Psoas muscle (tissue), 8 donors: ENCODE measurements at places on chromosomes 11 and 22. TPM values are rescaled to one million over a fixed set of nuclear protein-coding genes. Genes with fewer than 3 reads are reported as not detected.

GRCh38 chr11:15819679-15820286 is 536.6 kb downstream of the SOX6 start:
- H3K4me3 ChIP-seq: no peak overlapping the region
- no peak overlapping the region for H3K27ac ChIP-seq
- H3K4me1 ChIP-seq: peaks cover 21% of the 10 kb centered on the region
- H3K27me3 ChIP-seq: no peaks in the 10 kb centered on the region
- peak; percentile 66 for DNase-seq

DNA sequence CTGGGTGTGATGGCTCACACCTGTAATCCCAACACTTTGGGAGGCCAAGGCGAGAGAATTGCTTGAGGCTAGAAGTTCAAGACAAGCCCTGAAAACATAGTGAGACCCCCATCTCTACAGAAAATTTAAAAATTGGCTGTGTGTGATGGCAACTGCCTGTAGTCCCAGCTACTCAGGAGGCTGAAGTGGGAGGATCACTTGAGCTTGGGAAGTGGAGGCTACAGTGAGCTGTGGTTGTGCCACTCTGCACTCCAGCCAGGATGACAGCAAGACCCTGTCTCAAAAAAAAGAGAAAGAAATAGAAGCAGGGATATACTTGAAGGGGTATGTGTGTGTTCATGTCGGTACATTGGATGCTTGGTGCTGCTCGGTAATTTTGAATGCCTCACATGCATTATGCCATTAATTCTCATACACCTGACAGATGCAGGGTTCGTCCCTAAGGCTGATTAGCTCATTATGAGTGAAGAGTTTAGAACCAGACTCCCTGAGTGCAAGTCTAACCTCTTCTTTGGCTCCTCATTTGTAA is 14.0 kb downstream of the CRKL start:
- H3K4me1 ChIP-seq: peaks cover 6% of the 10 kb centered on the region
- no peaks in the 10 kb centered on the region for H3K36me3 ChIP-seq
- DNase-seq: no peak
- no peak overlapping the region for H3K4me3 ChIP-seq

DNA sequence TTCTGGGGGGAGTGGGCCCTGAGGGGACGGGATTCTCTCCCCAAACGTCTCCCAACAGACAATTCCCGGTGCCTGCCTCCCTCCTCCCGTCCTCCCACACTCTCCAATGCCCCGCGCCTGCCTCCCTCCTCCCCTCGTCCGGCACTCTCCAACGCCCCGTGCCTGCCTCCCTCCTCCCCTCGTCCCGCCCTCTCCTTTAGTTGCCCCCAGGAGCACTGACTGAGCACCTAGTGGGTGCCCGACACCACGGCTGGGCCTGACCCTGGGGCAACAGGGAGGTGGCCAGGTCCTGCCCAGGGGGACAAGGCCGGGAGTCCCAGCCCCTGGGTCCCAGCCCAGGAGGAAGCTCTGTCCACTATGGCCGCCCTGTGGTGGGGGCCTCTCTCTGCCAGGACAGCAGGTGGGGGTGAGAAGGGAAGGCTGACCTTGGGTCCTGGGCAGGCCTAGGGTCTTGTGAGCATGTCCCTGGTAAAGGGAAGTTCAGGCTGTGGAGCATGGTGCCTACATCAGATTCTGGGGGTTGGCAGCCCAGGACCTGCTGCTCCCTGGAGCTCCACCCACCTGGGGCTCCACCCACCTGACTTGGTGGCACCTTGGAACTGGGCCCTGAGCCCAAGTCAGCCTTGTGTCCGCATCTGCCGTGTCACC is 942.3 kb downstream of the BRD1 start:
- H3K27ac ChIP-seq: no peak overlapping the region
- H3K4me3 ChIP-seq: no peak overlapping the region
- no peaks in the 10 kb centered on the region for H3K27me3 ChIP-seq
- H3K36me3 ChIP-seq: no peaks in the 10 kb centered on the region
- no peaks in the 10 kb centered on the region for H3K4me1 ChIP-seq

DNA sequence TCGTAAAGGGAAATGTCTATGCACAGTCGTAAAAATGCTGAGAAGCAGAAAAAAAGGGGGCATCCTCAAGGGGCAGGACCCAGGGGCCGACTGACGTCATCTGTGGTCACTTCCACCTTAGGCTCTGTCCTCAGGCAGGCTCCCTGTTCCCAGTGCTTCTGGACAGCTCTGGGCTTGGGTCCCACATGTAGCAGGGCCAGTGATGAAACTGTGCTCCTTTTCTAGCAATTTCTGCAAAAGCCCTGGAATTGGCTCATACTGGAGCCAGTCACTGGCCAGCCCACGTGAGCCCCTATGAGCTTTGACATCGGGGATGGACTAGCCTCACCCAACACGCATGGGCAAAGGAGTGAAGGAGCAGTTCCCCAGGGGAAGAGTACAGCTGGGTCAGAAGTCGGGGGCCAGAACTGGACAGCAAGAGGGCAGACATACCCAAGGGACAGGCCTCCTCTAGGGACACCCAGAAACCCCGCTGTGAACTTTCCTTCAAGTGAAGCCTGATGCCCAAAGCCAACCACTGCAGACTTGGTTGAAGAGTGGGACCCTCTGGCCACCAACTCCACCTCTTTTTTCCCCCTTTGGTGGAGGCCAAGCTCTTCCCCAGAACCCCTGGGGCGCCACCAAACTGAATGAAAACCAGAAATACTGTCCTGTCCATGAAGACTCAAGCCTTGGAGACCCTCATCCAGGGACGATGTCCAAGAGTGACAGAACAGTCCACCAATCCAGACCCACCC is 1349.0 kb downstream of the BRD1 start:
- no peaks in the 10 kb centered on the region for H3K4me1 ChIP-seq
- H3K4me3 ChIP-seq: no peak overlapping the region
- no peak overlapping the region for H3K27ac ChIP-seq

GRCh38 chr11:48307760-48308386 is 1.9 kb downstream of the OR4S1 start:
- no peaks in the 10 kb centered on the region for H3K27me3 ChIP-seq
- DNase-seq: peak; percentile 16
- H3K36me3 ChIP-seq: no peaks in the 10 kb centered on the region
- no peaks in the 10 kb centered on the region for H3K4me1 ChIP-seq
- H3K4me3 ChIP-seq: no peak overlapping the region

DNA sequence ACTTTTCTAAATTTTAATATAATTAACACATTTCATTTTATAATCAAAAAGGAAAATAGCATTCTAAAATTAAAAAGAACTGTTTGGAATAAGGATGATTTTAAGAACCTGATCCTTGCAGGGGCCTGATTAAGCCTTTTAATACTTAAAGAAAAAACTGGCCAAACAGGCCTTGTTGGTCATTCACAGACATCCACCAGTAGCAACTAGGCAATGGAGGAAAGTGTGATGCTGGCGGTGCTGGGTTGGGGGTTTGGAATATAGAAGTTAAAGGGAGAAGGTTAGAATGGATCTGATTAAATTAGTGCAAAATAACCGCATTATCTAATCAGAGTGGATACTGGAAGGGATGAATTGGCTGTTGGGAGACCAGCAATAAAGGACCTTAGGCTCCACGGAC is 16.9 kb upstream of the TEAD1 start:
- H3K27me3 ChIP-seq: no peaks in the 10 kb centered on the region
- no peak overlapping the region for H3K27ac ChIP-seq
- no peak overlapping the region for H3K4me3 ChIP-seq
- DNase-seq: no peak
- no peaks in the 10 kb centered on the region for H3K4me1 ChIP-seq

DNA sequence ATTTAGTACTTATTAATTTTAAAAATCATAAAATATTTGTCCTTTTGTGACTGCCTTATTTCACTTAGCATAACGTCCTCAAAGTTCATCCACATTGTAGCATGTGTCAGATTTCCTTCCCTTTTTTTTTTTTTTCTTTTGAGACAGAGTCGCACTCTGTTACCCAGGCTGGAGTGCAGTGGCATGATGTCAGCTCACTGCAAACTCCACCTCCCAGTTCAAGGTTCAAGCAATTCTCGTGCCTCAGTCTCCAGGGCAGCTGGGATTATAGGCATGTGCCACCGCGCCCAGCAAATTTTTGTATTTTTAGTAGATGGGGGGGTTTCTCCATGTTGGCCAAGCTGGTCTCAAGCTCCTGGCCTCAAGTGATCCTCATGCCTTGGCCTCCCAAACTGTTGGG is 10.6 kb downstream of the RAB6A start:
- H3K27me3 ChIP-seq: no peaks in the 10 kb centered on the region
- H3K36me3 ChIP-seq: no peaks in the 10 kb centered on the region
- no peak overlapping the region for H3K4me3 ChIP-seq
- DNase-seq: no peak
- no peak overlapping the region for H3K27ac ChIP-seq
- peaks cover 31% of the 10 kb centered on the region for H3K4me1 ChIP-seq

DNA sequence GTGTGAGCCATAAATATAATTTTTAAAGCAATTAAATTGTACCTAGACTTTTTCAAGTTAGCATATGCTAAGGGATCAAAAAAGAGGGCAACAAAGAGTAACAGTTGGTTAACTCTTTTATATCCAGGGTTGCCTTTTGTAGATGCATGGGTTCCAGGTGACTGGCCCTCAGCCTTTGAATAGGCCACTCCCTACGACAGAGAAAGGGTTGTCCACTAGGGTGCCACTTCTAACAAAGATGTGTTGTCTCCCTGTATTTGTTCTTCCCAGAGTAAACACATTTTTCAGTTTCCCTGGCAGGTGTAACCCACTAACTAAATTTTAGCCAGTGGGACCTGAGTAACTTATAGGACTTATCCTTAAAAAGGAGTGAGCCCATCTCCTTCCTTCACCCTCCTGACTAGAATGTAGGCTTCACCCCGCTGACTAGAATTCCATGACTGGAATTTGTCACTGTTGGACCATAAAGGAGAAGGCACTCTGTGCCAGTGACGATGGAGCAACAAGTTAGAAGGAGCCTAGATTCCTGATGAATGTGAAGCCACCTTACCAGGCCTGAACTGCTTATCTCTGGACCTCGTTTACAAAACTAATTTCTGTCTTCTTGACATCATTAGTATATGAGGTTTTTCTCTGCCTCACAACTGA is 16.6 kb downstream of the TUG1 start:
- H3K36me3 ChIP-seq: no peaks in the 10 kb centered on the region
- H3K27me3 ChIP-seq: no peaks in the 10 kb centered on the region
- H3K4me3 ChIP-seq: no peak overlapping the region
- H3K4me1 ChIP-seq: no peaks in the 10 kb centered on the region
- no peak overlapping the region for H3K27ac ChIP-seq

GRCh38 chr11:65489706-65490320 is 9.0 kb upstream of the MALAT1 start:
- no peaks in the 10 kb centered on the region for H3K27me3 ChIP-seq
- no peak for DNase-seq
- peak overlapping the region; percentile 99 for H3K27ac ChIP-seq

DNA sequence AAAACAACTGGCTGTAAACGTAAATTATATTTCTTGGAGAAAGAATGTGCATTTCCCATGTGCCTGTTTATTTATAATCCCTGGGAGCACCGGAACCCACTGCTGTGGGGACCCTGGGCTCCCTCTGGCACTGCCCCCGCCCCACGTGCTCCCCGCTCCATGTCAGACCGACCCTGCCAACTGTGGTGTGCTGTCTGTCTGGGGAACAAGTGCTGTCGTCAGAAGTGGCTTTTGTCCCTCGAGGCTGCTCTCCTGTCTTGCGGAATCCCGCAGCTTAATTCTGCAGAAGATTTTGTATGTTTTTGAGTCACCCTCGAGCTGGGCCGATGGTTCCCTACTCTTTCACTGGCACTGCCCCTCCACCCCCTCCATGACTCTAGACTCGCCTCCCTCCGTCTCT is 2.4 kb downstream of the LRRC10B start:
- no peaks in the 10 kb centered on the region for H3K36me3 ChIP-seq
- no peak overlapping the region for H3K4me3 ChIP-seq
- peaks cover 50% of the 10 kb centered on the region for H3K27me3 ChIP-seq
- peak overlapping the region; percentile 23 for H3K27ac ChIP-seq
- DNase-seq: no peak

- H3K27me3 ChIP-seq: no peaks in the 10 kb centered on the region
- no peak overlapping the region for H3K4me3 ChIP-seq
- H3K36me3 ChIP-seq: no peaks in the 10 kb centered on the region
- DNase-seq: no peak
- no peak overlapping the region for H3K27ac ChIP-seq
Measured at GRCh38 chr11:73252577-73253191, 19.5 kb upstream of the P2RY6 start.

GRCh38 chr11:72736452-72737069 is 15.6 kb downstream of the ARAP1 start:
- H3K4me3 ChIP-seq: no peak overlapping the region
- H3K27me3 ChIP-seq: no peaks in the 10 kb centered on the region
- peak overlapping the region; percentile 61 for H3K27ac ChIP-seq
- peaks cover 3% of the 10 kb centered on the region for H3K4me1 ChIP-seq
- peak; percentile 48 for DNase-seq

GRCh38 chr22:45504373-45505341 is 2.0 kb downstream of the FBLN1 start:
- no peak overlapping the region for H3K27ac ChIP-seq
- no peaks in the 10 kb centered on the region for H3K27me3 ChIP-seq
- H3K4me1 ChIP-seq: no peaks in the 10 kb centered on the region
- peak overlapping the region; percentile 58 for H3K4me3 ChIP-seq

DNA sequence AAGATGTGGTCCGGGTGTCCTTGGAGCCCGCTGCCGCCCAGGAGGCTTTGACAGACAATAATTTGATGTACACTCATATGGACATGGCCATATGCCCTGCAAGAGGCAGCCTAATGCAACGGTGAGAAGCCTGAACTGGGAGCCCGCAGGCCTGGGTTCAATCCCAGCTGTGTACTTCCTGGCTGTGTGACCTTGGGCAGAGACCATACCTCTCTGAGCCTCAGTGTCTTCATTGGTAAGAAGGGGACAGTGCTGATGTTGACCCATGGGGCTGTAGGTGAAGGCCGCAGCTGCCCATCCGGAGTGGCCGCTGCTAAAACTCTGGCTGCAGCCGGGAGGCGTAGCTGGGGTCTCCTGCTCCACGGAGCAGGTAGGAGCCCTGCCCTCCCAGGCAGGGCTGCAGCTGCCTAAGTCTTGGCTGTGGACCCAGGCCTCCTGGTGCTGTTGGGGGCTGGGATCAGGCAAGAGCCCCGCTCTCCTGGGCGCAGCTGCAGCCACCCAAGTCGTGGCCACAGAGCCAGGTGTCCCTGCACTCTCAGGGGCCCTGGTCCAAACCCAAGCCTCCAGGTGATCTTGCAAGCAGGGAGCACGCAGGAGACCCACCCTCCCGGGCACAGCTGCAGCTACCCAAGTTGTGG is 8.9 kb downstream of the IL2RB start:
- no peak for DNase-seq
- no peaks in the 10 kb centered on the region for H3K4me1 ChIP-seq
- no peak overlapping the region for H3K4me3 ChIP-seq
- H3K36me3 ChIP-seq: no peaks in the 10 kb centered on the region

Gene RPS13
- total RNA-seq: 1,079 TPM

Gene AIFM3
- total RNA-seq: 0.69 TPM

Gene TCN2
- 9.7 TPM for total RNA-seq

Gene FGF3
- total RNA-seq: not detected

Gene PACSIN3
- 430 TPM for total RNA-seq

Gene LRP4
- 17.1 TPM for total RNA-seq

Gene LRRN4CL
- total RNA-seq: 4.7 TPM

Gene OR4C46
- total RNA-seq: not detected
